ENCODE measurements at places on chromosomes 2 and 18. TPM values are rescaled to one million over a fixed set of nuclear protein-coding genes. Genes with fewer than 3 reads are reported as not detected.

The CCDC178 gene
- not detected for total RNA-seq

The SERPINB13 gene
- total RNA-seq, result not detected

The KCTD18 gene
- 5.7 TPM for total RNA-seq

The POTEC gene
- total RNA-seq, result not detected
